ENCODE measurements at places on chromosomes 4 and X.

- DNase-seq = no peak
Measured at GRCh38 chrX:24999511-24999910, 16.3 kb downstream of the ARX start.

- no peak for DNase-seq
Measured at GRCh38 chrX:65712005-65712806, 44.8 kb downstream of the MSN start.

DNA sequence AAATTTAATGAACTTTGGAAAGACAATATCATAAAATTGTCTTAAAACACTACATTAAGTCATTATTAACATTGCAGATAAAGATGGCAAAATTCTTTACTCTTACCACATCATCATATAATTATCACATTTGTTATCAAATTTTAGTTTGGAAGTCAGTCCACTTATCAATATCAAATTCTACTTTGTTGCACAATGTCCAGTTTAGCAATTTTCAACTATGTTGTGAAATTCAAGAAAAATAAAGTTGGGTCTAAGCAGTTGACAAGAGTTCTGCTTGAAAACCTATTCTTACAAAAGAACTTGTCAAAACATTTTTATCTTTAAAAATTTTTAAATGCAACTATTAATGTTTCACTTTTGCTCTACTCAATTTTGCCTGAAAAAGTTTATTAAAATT, 44.7 kb upstream of the TET2 start:
- DNase-seq = no peak

DNA sequence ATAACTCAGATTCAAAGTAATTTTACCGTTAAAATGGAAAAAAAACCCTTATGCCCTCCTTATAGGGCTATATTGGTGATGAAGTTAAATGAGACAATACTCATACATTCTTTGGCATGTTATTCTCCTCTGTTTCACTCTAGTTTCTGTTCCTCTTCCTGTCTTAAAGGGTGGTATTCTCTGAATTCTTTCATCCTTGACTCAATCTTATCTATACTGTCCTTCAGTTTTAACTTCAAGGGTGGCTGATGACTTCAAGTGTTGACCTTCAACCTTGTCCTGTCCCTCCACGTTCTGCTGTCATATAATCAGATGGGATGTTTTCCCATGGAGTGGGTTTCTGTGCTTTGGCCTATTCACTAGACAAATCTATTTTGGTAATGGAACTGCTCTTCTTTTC, 44.0 kb downstream of the ZNF518B start:
- DNase-seq = no peak

DNA sequence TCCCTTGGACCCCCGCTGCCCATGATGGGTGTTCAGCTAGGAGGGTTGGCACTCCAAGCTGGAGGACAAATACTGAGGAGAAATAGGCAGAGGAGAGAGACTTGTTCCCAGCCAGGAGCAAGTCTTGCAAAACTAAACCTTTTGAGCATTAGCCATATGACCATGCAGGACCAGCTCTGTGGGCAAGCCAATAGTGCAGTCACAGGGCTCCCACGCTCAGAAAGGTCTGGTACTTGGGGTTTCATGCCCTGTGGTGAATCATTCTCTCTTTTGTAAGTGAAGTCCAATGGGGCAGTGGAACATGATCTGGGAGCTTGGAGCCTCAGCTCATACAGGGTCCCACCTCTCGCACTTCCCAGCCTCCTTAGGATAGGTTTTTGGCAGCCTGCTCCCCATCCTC, 300.9 kb downstream of the BCOR start:
- DNase-seq = no peak

GRCh38 chrX:1261285-1261684, 7.3 kb upstream of the CSF2RA start:
- DNase-seq = no peak

- no peak for DNase-seq
Measured at GRCh38 chr4:54384563-54384962, 155.5 kb downstream of the PDGFRA start.

DNA sequence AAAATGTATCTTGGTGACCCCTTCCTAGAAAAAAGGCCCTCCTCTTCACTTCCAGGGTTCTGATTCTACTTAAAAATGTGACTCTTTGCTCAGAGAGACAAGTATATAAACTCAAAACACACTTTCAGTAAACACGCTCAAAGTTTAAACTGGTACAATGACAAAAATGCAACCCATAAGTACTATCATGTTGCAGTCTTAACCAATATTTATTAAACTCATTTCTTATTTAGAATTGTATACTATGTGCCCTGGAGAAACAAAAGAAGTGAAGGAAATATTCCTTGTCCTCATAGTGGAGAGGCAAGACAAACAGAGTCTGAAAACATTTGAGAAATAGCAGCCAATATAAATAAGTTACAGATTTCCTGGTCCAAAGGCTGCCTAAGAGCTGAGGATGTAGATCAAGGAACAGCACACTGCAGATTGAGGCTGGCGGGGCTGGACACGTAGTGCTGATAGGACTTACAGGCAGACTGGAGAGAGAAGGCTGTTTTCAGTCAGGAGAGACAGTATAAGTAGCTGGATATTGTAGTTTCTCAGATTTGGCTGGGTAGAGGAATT, 39.1 kb upstream of the ANXA3 start:
- no peak for DNase-seq

GRCh38 chr4:143054971-143055370, 129.7 kb upstream of the USP38 start:
- DNase-seq = no peak

Measured in activated T-cell treated with anti-CD3 and anti-CD28 coated beads for 24 hours (primary cell).